ENCODE measurements at places on chromosomes 16 and 17. TPM values are rescaled to one million over a fixed set of nuclear protein-coding genes. Genes with fewer than 3 reads are reported as not detected.

DNA sequence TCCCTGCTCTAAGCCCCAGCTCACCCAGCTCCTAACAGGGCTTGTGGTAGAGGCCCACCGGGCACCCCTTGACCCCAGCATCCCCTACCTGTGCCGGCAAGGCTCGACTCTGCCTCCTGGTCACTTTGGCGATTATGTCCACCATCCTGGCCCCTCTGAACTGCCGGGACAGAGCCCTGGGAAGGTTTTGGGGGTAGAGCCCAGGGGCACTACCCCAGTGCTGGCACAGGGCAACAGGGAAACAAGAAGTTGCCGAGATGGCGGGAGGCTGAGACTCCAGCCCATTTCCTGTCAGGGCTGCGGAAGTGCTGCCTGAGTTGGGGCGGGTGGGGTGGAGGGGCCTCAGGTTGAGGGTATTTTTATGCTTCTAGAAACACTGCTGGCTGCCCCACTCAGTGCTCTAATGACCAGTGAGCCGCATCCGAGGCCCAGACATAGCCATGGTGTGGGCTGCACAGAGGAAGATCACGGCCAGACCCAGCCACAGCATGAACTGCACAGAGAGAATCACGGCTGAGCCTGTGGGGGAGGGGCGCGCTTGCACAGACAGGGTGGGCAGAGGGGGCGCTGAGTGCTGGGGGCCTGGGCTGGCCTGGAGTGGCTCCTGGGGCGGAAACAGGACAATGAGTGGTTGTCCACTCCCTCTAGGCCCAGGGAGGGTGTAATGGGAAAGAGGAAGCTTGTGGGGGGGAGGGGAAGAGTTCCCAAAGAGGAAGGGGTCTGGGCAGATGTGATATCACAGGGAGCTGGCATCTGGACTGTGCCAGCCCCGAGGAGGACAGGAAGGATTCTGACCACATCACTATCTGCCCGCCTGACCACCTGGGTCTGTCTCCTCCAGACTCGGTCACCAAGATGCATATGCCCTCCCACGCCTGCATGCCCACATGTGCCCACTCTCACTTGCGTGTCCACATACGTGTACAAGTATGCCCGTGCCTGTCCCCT, 22.3 kb downstream of the ARHGAP27 start:
- H3K4me1 ChIP-seq, result peaks cover 84% of the 10 kb centered on the region
- H3K27me3 ChIP-seq, result no peaks in the 10 kb centered on the region
- peak overlapping the region; percentile 74 for H3K27ac ChIP-seq
- peak overlapping the region; percentile 6 for H3K4me3 ChIP-seq

GRCh38 chr17:1773696-1774181, 11.9 kb downstream of the SERPINF1 start:
- no peak for DNase-seq
- peaks cover 67% of the 10 kb centered on the region for H3K36me3 ChIP-seq
- peak overlapping the region; percentile 60 for H3K27ac ChIP-seq
- no peaks in the 10 kb centered on the region for H3K27me3 ChIP-seq
- H3K4me1 ChIP-seq, result peaks cover 21% of the 10 kb centered on the region
- H3K4me3 ChIP-seq, result no peak overlapping the region

DNA sequence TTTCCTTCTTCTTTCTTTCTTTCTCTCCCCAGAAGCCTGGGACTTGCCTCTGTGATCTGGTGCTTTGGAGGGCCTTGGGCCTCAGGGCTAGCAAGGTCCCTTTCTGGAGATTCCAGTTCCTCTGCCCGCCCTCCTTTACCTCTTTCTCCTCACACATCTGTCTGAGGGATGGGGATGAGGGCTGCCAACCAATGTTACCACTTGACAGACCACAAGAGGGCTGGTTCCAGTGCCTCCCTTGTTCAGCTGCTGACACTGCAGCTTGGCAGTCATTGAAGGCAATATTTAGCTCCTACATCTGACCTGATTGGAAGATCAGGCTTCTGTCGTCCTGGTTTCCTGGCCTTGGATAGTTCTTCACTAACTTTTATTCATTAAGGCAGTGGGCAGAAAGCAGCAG, 3.6 kb upstream of the ZNF652 start:
- H3K27me3 ChIP-seq, result no peaks in the 10 kb centered on the region
- H3K4me3 ChIP-seq, result no peak overlapping the region
- no peak overlapping the region for H3K27ac ChIP-seq
- H3K4me1 ChIP-seq, result peaks cover 5% of the 10 kb centered on the region
- DNase-seq, result peak; percentile 8
- no peaks in the 10 kb centered on the region for H3K36me3 ChIP-seq

GRCh38 chr17:65823713-65824112, 262.3 kb upstream of the AXIN2 start:
- H3K4me3 ChIP-seq, result no peak overlapping the region
- no peak for DNase-seq
- no peaks in the 10 kb centered on the region for H3K4me1 ChIP-seq
- H3K27ac ChIP-seq, result no peak overlapping the region
- peaks cover 3% of the 10 kb centered on the region for H3K36me3 ChIP-seq
- H3K27me3 ChIP-seq, result no peaks in the 10 kb centered on the region

DNA sequence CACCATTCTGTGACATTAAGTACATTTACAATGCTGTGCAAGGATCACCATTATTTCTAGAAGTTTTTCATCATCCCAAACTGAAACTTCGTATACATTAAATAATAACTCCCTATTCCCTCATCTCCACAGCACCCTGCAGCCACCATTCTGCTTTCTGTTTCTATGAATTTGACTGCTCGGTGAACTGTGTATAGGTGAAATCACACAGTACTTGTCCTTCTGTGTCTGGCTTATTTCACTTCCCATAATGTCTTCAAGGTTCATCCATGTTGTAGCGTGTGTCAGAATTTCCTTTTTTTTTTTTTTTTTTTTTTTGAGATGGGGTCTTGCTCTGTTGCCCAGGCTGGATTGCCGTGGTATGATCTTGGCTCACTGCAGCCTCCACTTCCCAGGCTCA, 20.4 kb downstream of the RAP1GAP2 start:
- no peak overlapping the region for H3K27ac ChIP-seq
- DNase-seq, result no peak
- peaks cover 11% of the 10 kb centered on the region for H3K27me3 ChIP-seq
- no peaks in the 10 kb centered on the region for H3K36me3 ChIP-seq

- no peak overlapping the region for H3K4me3 ChIP-seq
- H3K4me1 ChIP-seq, result peaks cover 32% of the 10 kb centered on the region
- DNase-seq, result no peak
- peak overlapping the region; percentile 74 for H3K27ac ChIP-seq
- no peaks in the 10 kb centered on the region for H3K36me3 ChIP-seq
- H3K27me3 ChIP-seq, result no peaks in the 10 kb centered on the region
Measured at GRCh38 chr17:45380046-45380765, 52.5 kb downstream of the ARHGAP27 start.

GRCh38 chr16:87956365-87957231, 5.4 kb downstream of the BANP start:
- peak overlapping the region; percentile 34 for H3K4me3 ChIP-seq
- DNase-seq, result no peak
- peak overlapping the region; percentile 56 for H3K27ac ChIP-seq
- no peaks in the 10 kb centered on the region for H3K27me3 ChIP-seq
- peaks cover 29% of the 10 kb centered on the region for H3K4me1 ChIP-seq

GRCh38 chr17:43875476-43876147, 28.6 kb downstream of the CD300LG start:
- peaks cover 35% of the 10 kb centered on the region for H3K4me1 ChIP-seq
- no peak overlapping the region for H3K4me3 ChIP-seq
- DNase-seq, result no peak
- H3K36me3 ChIP-seq, result peaks cover 12% of the 10 kb centered on the region
- no peak overlapping the region for H3K27ac ChIP-seq

- peak overlapping the region; percentile 88 for H3K27ac ChIP-seq
- H3K36me3 ChIP-seq, result no peaks in the 10 kb centered on the region
- H3K4me3 ChIP-seq, result peak overlapping the region; percentile 1
- peaks cover 34% of the 10 kb centered on the region for H3K4me1 ChIP-seq
- H3K27me3 ChIP-seq, result no peaks in the 10 kb centered on the region
- DNase-seq, result no peak
Measured at GRCh38 chr17:59839651-59840328, 53.0 kb downstream of the TUBD1 start.

DNA sequence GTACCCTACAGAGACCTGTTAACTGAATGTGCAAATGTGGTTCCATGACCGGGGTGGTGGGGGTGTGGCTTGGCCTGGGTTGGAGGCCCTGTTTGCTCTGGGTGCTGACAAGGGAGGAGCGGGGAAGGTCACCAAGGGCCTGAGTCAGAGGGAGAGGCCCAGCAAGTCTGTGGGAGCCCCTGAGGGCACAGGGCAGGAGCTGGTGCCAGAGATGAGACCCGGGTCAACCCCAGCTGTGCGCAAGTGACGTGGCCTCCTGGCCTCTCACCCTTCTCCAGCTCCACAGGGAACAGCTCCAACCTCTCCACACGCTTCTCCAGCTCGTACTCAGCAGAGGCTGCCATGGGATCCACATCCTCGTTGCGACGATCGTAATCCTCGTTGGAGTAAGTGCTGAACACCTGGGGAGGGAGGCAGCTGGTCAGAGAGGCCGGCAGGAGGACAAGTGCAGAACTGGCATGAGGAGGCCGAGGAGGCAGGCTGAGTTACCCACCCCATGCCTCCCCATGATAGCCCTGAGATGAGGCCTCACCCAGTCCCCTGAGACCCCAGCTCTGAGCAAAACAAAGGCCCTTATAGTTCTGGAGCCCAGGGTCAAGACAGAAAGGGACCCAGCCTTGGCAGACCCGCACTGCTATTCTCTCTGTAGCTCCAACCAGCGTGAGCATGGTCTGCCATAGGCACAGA, 5.5 kb downstream of the PPP1R9B start:
- H3K27ac ChIP-seq, result peak overlapping the region; percentile 28
- peaks cover 32% of the 10 kb centered on the region for H3K4me1 ChIP-seq
- peaks cover 47% of the 10 kb centered on the region for H3K36me3 ChIP-seq
- no peaks in the 10 kb centered on the region for H3K27me3 ChIP-seq

- DNase-seq, result peak; percentile 90
- peak overlapping the region; percentile 76 for H3K4me3 ChIP-seq
- no peaks in the 10 kb centered on the region for H3K27me3 ChIP-seq
- no peaks in the 10 kb centered on the region for H3K36me3 ChIP-seq
- peaks cover 43% of the 10 kb centered on the region for H3K4me1 ChIP-seq
Measured at GRCh38 chr17:8185582-8186445, 4.2 kb downstream of the BORCS6 start.

- H3K4me3 ChIP-seq, result peak overlapping the region; percentile 29
- peaks cover 41% of the 10 kb centered on the region for H3K4me1 ChIP-seq
- H3K36me3 ChIP-seq, result no peaks in the 10 kb centered on the region
- peak overlapping the region; percentile 68 for H3K27ac ChIP-seq
- peak; percentile 72 for DNase-seq
- peaks cover 10% of the 10 kb centered on the region for H3K27me3 ChIP-seq
Measured at GRCh38 chr17:80187515-80187941, 17.7 kb downstream of the CARD14 start.

GRCh38 chr16:81447383-81448101, 2.9 kb downstream of the CMIP start:
- H3K4me1 ChIP-seq, result peaks cover 63% of the 10 kb centered on the region
- H3K27ac ChIP-seq, result no peak overlapping the region
- no peak for DNase-seq
- H3K36me3 ChIP-seq, result no peaks in the 10 kb centered on the region

DNA sequence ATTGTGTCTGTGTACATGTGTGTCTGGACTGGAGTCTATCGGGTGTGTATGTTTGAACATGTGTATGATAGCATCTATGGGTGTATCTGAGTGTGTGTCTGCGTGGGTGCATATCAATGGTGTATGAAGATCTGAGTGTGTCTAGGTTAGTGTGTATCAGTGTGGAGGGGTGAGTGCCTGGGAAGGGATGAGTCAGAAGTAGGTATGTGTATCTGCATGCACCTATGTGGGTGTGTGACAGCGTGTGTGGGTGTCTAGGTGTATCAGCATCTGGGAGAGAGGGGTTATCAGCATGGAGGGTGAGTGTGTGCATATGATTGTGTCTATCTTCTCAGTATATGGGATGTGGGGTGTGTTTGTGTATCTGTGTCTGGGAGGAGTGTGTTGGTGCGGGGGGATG, 58.2 kb upstream of the LHX1 start:
- H3K27me3 ChIP-seq, result peaks cover 70% of the 10 kb centered on the region
- H3K4me3 ChIP-seq, result no peak overlapping the region
- H3K4me1 ChIP-seq, result no peaks in the 10 kb centered on the region
- DNase-seq, result no peak

- H3K4me1 ChIP-seq, result peaks cover 11% of the 10 kb centered on the region
- no peak overlapping the region for H3K4me3 ChIP-seq
- H3K36me3 ChIP-seq, result no peaks in the 10 kb centered on the region
- DNase-seq, result no peak
- no peak overlapping the region for H3K27ac ChIP-seq
Measured at GRCh38 chr16:57179215-57179828, 6.5 kb downstream of the PSME3IP1 start.

- no peak overlapping the region for H3K27ac ChIP-seq
- DNase-seq, result no peak
- no peaks in the 10 kb centered on the region for H3K4me1 ChIP-seq
- H3K27me3 ChIP-seq, result no peaks in the 10 kb centered on the region
- H3K4me3 ChIP-seq, result no peak overlapping the region
Measured at GRCh38 chr16:47600376-47600775, 139.2 kb downstream of the PHKB start.

- H3K27ac ChIP-seq, result no peak overlapping the region
- no peaks in the 10 kb centered on the region for H3K4me1 ChIP-seq
- no peaks in the 10 kb centered on the region for H3K36me3 ChIP-seq
- no peak overlapping the region for H3K4me3 ChIP-seq
- H3K27me3 ChIP-seq, result peaks cover 59% of the 10 kb centered on the region
Measured at GRCh38 chr17:33745047-33745760, 452.1 kb upstream of the ASIC2 start.

DNA sequence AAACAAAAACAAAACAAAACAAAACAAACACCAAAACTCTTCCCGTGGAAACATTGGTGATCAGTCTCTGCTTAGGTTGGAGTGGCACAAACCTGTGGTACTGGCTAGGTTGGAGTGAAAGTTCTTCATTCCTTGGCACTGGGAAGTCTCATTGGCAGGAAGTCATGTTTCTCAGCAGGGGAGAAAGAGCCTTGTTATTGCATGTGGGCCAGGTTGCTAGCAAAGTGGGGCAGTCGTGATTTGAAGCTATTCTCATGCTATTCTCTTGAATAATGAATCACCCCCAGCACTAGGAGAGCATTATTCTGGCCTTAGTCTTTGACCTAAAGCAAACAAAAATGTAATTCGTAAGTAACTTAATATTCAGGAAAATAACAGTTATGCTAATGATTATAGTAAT, 24.3 kb upstream of the B4GALNT2 start:
- no peaks in the 10 kb centered on the region for H3K36me3 ChIP-seq
- H3K27me3 ChIP-seq, result peaks cover 6% of the 10 kb centered on the region
- H3K27ac ChIP-seq, result no peak overlapping the region
- H3K4me3 ChIP-seq, result no peak overlapping the region
- DNase-seq, result no peak

DNA sequence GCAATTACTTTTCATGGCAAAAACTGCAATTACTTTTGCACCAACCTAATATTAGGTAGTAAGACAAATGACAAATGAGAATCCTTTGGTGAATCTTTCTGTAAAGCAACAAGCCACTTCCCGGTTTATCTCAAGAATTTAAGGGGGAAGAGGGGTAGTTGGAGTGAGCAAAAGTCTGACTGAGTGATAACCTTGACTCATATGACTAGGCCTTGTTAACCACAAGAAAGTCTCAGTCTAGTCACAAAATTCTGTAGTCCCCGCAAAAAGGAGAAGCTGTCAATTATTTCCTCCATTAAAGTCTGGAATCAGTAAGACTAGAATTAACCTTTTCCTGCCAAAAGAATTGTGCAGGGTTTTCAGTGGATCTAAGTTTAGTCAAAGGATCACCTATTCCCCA, 72.2 kb upstream of the GNAO1 start:
- H3K27me3 ChIP-seq, result no peaks in the 10 kb centered on the region
- no peak overlapping the region for H3K4me3 ChIP-seq
- H3K27ac ChIP-seq, result no peak overlapping the region

Gene ZNF287
- total RNA-seq, result 11.4 TPM

Gene PIPOX
- not detected for total RNA-seq

Gene ESRP2
- 0.67 TPM for total RNA-seq

Gene TMC8
- 2.1 TPM for total RNA-seq

Gene ODAD4
- total RNA-seq, result 0.45 TPM

Gene PNPO
- 27.8 TPM for total RNA-seq

Gene CRYM
- 193 TPM for total RNA-seq

Gene MLKL
- total RNA-seq, result 6.3 TPM
